ENCODE measurements at places on chromosomes 5 and 9.

DNA sequence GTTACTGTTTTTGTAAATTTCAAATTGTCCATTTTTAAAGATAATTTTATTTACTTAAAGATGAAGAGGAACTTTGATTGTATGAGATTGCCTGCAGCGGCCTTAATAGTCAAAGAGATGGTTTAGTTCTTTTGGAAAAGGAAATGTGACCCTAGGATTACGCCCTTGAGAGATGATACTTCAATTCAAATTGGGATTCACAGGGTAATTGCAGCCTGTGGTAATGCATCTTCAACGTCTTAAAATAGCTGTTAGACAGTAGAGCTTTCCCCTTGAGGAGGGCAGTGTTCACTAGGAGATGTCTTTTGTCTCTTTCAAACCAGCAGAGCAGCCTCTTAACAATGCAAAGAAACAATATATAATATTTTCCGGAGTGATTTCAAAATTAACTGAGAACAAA, 127.1 kb downstream of the TAF11L14 start:
- DNase-seq = no peak

- peak; percentile 65 for DNase-seq
Observed at GRCh38 chr5:22596404-22596970, 256.7 kb downstream of the CDH12 start.

DNA sequence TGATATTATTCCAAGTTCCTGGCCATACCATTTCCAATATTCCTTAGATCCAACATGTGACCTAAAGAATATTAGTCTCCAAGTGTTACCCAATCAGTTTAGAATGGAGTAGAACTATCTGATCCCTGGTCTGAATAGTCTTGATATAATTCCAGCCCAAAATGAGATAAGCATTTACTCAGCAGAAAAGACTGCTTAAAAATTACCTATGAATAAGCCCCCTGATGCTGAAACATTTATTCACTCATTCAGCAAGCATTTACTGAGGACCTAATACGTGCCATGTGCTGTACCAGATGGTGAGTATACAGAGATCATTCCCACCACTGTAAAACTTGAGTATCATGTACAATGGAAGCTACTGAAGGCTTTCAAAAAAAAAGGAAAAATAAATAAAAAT, 157.0 kb downstream of the FAM114A2 start:
- DNase-seq = no peak

- no peak for DNase-seq
Observed at GRCh38 chr5:67510204-67510603, 313.6 kb upstream of the CD180 start.

- no peak for DNase-seq
Observed at GRCh38 chr5:24817966-24818365, 173.2 kb upstream of the CDH10 start.

GRCh38 chr9:5425006-5425628, 12.6 kb downstream of the PLGRKT start:
- no peak for DNase-seq

DNA sequence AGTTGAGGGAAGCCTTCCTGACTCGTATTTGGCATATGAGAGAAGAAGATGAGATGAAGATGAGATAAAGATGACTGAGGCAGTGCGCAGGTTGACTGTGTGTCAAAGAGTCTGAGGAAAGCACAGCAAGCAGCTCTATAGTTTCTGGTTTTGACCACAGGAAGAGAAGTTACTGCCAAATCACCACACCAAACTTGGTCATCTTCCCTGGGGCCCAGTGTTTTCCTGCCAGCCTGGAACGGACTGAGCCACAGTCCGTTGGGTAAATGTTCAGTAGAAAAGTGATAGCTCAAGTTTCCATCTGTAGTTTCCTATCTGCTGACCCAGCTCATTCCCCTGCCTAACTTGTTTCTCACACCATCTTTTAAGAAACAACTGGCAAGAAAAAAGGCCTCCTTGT, 80.7 kb upstream of the ADAMTS19 start:
- no peak for DNase-seq

DNA sequence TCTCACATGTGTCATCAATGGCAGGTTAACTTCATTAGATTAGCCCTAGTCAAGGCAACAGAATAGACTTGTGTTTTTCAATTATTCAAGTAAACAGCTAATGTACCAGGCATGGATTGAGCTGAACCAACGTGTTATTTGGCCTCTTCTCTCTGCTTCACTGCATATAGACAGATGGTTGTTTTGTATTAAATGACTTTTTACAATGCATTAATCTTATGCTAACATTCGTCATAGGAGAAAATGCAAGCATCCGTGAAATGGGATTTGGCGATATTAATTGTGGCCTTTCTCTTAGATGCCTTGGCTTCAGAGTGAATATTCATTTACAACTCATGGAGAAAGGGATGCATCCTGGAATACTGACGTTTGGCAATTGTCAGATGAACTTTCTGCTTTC, 208.0 kb downstream of the KCTD16 start:
- no peak for DNase-seq

DNA sequence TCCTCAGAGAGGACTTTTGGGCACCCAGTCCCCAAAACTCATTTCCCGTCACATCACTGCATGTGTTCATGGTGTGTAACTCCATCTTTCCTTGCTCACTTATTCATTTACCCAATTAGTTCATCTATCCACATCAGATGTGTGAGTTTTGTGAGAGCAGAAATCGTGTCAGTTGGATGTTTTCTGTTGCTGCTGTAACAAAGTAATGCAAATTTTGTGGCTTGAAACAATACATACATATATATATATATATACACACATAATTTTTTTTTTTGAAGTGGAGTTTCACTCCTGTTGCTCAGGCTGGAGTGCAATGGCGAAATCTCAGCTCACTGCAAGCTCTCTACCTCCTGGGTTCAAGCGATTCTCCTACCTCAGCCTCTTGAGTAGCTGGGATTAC, 70.5 kb upstream of the BOD1 start:
- DNase-seq = no peak

- no peak for DNase-seq
Observed at GRCh38 chr9:70553707-70554673, 139.5 kb upstream of the KLF9 start.

DNA sequence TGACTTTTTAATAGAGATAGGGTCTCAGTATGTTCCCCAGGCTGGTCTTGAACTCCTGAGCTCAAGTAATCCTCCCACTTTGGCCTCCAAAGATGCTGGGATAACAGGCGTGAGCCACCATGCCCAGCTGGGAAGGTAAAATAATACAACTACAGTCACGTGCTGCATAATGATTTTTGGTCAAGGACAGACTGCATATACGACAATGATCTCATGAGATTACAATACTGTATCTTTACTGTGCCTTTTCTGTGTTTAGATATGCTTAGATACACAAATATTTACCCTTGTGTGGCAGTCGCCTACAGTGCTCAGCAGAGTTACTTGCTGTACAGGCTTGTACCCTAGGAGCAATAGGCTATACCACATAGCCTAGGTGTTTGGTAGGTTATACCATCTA, 14.2 kb upstream of the IRF1 start:
- no peak for DNase-seq

- DNase-seq = no peak
Observed at GRCh38 chr9:107620801-107621200, 131.2 kb upstream of the KLF4 start.

DNA sequence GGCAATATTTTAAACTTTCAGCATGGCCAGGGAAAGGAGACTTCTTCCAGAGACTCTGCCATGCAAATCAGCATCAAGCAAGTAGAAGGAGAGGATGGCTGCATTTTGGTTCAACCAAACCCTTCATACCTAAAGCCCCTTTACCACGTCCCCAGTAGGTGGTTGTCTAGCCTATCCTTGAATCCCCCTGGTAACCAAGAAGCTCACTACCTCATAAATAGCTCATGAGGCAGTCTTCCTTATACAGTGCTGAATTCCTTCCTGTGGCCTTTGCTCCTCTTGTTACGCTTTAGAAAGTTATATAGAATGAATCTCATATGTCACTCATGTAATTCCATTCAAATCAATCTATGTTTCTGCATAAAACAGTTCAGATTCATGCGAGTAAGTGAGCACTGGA, 289.5 kb upstream of the SLC30A5 start:
- no peak for DNase-seq

- DNase-seq = no peak
Observed at GRCh38 chr9:81823672-81824554, 104.3 kb upstream of the SPATA31D4 start.

- no peak for DNase-seq
Observed at GRCh38 chr5:10586555-10586954, 22.7 kb downstream of the ANKRD33B start.

DNA sequence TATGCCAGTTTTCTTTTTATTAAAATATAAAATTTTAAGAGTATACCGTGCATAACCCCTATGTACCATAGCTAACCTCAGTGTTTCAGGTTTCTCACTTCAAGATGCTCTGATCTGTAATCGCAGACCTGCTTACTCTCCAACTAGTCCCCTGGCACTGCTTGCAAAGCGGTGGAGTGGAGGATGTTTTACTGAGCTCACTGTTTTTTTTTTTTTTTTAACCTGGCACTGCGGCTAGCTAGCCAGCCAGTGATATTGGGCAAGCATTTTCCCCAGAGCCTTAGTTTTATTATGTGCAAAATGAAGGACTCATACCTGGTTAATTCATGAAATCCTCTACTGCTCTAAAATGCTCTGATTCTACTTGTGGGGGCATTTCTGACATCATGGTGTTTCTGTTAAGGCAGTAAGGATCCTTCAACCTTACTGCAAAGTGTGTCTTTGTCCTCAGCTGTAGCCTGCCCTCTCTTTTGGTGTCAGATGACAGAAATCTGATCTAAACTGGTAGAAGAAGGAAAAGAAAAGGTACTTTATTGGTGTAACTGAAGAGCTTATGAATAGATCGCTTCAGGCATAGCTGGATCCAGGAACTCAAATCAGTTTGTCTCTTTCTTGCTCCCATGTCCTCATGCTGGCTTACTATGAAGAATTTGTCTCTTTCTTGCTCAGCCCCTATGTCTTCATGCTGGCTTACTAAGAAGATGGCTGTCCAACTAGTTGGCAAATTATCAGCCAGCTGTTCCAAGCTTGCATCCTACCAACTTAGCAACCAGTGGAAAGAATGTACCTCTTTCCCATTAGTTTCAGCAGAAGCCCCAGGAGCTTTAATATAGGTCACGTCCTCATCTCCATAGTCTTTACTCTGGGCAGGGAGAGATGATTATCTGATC, 59.8 kb downstream of the DOCK2 start:
- DNase-seq = no peak

- DNase-seq = no peak
Observed at GRCh38 chr9:92780206-92780605, 15.6 kb upstream of the BICD2 start.

DNA sequence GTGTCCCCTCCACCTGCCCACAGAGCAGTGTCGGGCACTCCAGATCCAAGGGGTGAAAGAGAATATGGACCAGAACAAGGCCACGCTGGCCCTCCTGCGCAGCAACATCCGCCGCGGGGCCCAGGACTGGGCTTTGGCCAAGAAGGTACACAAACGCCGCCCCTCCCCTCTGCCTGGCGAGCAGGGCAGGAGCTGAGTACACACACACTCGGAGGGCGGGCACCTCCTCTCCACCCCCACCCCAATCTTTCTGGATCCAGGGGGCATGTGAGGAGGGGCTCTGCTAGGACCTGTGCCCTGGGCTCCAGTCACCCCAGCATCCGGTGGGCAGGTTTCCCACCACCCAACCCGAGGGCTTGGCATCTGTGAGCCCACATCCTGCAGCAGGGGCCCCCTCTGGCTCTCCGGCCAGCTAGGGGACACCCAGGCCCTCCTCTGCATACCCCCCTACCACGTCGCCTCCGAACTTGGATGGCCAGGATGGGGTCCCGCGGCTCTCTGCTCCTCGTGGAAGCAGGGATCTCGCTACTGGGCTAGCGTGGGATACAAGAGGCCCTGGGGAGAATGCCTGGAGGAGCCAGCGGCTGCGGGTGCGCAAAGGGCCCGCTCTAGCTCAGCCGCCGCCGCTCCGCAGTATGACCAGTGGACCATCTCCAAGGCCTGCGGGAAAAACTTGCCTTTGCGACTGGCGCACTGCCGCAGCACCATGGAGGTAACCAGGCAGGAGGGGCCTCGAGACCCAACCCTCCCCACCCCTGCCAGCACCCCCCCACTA, 3.1 kb downstream of the CCDC183 start:
- no peak for DNase-seq

DNA sequence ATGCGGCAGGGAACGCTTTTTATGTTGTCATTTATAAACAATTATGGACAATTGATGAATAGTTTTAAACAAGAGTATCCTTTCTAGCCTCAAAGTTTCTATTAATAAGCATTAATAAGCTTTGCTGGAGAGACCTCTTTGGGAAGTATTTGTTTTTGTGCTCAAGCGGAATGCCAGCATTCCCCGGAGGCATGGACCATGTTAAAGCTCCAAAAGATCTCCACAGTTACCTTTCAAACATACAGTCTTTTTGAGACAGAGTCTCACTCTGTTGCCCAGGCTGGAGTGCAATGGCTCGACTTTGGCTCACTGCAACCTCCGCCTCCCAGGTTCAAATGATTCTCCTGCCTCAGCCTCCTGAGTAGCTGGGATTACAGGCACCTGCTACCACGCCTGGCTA, 9.6 kb downstream of the MSANTD3 start:
- no peak for DNase-seq

DNA sequence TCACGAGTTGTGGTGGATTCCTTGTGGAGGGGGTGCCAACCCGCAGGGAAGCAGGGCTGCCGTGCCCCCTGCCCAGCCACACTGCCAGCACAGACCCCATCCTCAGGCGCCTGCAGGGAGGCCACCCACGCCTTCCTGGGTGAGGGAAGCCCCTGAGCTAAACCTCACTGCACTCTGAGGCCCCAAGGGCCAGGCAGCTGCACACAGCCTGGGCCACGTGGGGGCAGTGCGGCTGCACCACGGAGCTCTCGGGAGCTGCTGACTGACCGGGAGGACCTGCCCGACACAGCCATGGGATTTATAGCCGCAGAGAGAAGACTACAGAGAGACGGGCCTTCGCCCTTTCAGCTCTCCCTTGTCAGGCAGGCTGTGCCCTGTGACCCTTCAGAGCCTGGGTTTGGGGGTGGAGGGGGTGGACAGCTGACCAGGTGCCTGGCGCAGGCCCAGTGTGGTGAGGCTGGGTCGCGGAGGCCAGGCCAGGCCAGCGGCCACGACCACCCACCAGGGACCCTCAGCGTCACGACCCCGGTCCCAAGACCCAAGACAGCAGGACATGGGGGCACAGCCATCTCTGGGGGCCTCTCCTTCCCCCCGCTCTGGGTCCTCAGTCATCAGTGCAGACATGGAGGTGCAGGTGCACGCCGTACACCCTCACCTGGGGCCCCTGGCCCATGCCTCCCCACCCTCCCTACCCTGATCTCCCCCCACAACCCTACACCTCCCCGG, 4.3 kb upstream of the AHRR start:
- DNase-seq = no peak

- DNase-seq = no peak
Observed at GRCh38 chr9:99368341-99369326, 146.6 kb downstream of the SEC61B start.

GRCh38 chr9:131845305-131846298, 105.7 kb upstream of the RAPGEF1 start:
- DNase-seq = no peak

GRCh38 chr5:132354381-132355139, 14.9 kb upstream of the SLC22A5 start:
- DNase-seq = no peak

DNA sequence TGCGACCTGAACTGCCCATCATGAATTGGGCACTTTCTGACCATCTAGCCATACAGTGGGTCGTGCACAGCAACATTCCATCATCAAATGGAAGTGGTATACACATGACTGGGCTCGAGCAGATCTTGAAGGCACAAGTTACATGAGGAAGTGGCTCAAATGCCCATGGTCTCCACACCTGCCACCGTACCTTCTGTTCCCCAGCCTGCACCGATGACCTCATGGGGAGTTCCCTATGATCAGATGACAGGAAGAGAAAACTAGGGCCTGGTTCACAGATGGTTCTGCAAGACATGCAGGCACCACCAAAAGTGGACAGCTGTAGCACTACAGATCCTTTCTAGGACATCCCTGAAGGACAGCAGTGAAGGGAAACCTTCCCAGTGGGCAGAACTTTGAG, 21.8 kb downstream of the MTMR12 start:
- DNase-seq = no peak
